NCI-H1105 (cell line): ENCODE measurements at places on chromosomes 4 and X.

- no peak for DNase-seq
Measured at GRCh38 chrX:103615781-103616371, 8.1 kb downstream of the TCEAL3 start.

GRCh38 chrX:153573984-153574383 is 25.0 kb downstream of the CCNQ start:
- DNase-seq: no peak

- DNase-seq: no peak
Measured at GRCh38 chr4:122617597-122618593, 3.0 kb downstream of the IL21 start.

DNA sequence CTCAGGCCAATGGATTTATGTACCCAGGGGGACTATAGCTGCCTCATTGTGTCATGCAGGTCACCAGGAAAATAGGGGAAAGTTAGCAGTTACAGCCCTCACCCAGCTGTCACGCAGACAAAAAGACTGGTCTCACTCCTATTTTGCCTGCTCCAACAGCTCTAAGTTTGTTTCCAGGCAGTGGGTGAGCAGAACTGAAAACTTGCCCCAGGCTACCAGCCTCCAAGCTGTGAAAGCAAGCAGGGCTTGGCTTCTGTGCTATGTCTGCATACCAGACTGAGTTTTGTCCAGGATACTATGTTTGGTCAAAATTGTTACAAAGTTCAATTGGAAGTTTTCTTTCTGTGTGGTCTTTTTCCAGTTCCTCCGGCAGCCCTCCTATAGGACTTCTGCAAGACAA is 628.4 kb downstream of the FAM133A start:
- DNase-seq: no peak

- no peak for DNase-seq
Measured at GRCh38 chrX:153501530-153501929, 6.8 kb downstream of the BGN start.
